ENCODE measurements at places on chromosomes 1 and 21. TPM values are rescaled to one million over a fixed set of nuclear protein-coding genes. Genes with fewer than 3 reads are reported as not detected.

Gene PLA2G2D
- total RNA-seq = not detected

Gene WNT4
- total RNA-seq = 0.59 TPM

Gene OPRD1
- not detected for total RNA-seq

Gene SLC45A1
- total RNA-seq = 2.9 TPM

Gene COG2
- 19.6 TPM for total RNA-seq

Gene GLMP
- total RNA-seq = 60.3 TPM

Gene SSU72
- total RNA-seq = 66.5 TPM

Gene CFAP74
- total RNA-seq = not detected

Gene GJA8
- total RNA-seq = not detected

Gene CCDC30
- total RNA-seq = 0.89 TPM

Gene WNT9A
- 0.30 TPM for total RNA-seq

Gene FLG2
- not detected for total RNA-seq

Measured in smooth muscle cell of the umbilical artery (primary cell).